Tibial nerve (tissue), 4 donors: ENCODE measurements at places on chromosomes 13 and 19. TPM values are rescaled to one million over a fixed set of nuclear protein-coding genes. Genes with fewer than 3 reads are reported as not detected.

Gene ZNF98
- total RNA-seq = 6.3 TPM

Gene RHPN2
- total RNA-seq = 9.6 TPM

Gene ATCAY
- total RNA-seq = not detected

Gene LILRB4
- total RNA-seq = 5.1 TPM

Gene DMWD
- 60.0 TPM for total RNA-seq

Gene ATP4A
- total RNA-seq = not detected

Gene IZUMO2
- total RNA-seq = not detected

Gene PSPC1
- 61.0 TPM for total RNA-seq

Gene BICRA
- 6.1 TPM for total RNA-seq

DNA sequence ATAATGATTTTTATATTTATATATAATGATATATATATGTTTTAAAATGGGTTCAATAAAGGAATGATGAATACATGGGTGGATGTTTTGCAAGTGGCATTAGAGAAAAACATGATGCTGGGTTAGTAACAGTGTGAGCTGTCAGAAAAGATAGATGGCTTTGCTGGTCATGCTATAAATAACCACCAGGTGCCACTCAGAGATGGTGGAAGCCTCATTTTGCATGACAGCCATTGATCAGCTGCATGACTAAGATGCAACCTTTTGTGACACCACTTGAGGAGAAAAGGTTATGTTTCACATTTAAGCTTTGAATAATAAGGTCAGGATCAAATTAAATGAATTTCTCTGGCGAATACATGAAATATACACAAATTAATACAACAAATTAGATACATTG is 737.7 kb downstream of the PCDH9 start:
- no peak overlapping the region for H3K4me3 ChIP-seq
- no peak for DNase-seq
- H3K4me1 ChIP-seq = no peaks in the 10 kb centered on the region
- H3K27me3 ChIP-seq = no peaks in the 10 kb centered on the region
- H3K27ac ChIP-seq = no peak overlapping the region

GRCh38 chr19:51564791-51565190 is 6.3 kb upstream of the ZNF175 start:
- no peak overlapping the region for H3K27ac ChIP-seq
- H3K36me3 ChIP-seq = no peaks in the 10 kb centered on the region
- peaks cover 24% of the 10 kb centered on the region for H3K27me3 ChIP-seq
- no peak for DNase-seq
- no peak overlapping the region for H3K4me3 ChIP-seq

- DNase-seq = no peak
- H3K4me3 ChIP-seq = no peak overlapping the region
- no peaks in the 10 kb centered on the region for H3K36me3 ChIP-seq
- H3K4me1 ChIP-seq = no peaks in the 10 kb centered on the region
- no peaks in the 10 kb centered on the region for H3K27me3 ChIP-seq
Observed at GRCh38 chr19:5578097-5578846, 10.5 kb upstream of the TINCR start.

DNA sequence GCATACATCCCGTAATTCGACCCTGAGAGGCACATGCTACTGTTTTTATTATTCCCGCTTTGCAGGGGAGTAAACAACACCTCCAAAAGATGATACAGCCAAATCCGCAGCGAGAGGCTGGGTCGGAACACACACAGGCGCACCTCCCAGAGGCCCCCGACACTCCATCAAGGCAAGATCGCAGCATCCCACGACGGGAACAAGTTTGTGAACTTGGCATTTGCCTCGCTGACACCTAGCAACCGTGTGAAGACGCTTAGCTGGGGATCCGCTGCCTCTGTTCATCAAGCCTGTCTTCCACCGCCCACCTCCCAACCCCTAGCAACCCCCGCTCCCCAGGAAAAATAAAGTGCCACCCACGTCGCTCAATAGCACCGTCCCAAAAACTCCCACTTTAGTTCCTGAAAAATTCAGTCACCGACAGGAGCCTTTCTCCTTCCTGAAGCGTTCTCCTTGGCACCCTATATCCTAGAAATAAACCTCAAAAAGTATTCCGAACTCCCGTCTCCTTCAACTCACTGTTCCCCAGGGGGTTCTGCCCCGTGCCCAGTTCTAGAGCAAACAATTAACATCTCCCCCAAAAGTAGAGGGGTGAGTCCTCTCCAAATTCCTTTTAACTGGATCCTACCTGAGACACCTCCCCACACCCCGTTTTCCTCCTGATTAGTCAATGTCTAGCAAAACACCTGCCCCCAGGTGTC is 1.7 kb downstream of the GNG7 start:
- H3K36me3 ChIP-seq = no peaks in the 10 kb centered on the region
- DNase-seq = no peak
- H3K4me1 ChIP-seq = no peaks in the 10 kb centered on the region
- H3K27ac ChIP-seq = no peak overlapping the region
- H3K27me3 ChIP-seq = peaks cover 22% of the 10 kb centered on the region

GRCh38 chr13:40786568-40786996 is 2.8 kb upstream of the SLC25A15 start:
- DNase-seq = no peak
- H3K4me3 ChIP-seq = no peak overlapping the region
- no peaks in the 10 kb centered on the region for H3K36me3 ChIP-seq
- H3K4me1 ChIP-seq = no peaks in the 10 kb centered on the region
- H3K27ac ChIP-seq = no peak overlapping the region

DNA sequence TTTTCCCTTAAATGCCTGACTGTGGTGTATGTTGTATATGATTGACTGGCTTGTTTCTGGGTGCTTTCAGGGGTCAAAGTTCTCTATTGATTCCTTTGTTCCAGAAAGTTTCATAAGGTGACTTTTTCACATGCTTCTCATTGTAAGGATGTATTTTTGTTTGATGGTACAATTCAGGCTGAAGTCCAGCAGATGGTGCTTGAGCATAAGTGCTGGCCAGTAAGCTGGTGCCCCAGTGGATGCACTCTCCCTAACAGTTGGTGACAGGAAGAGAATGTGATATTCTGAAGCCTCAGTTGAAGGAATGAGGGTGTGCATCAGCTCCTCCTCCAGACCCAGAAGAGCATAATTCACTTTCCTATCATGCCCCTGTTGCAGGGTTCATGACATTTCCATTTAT is 1941.6 kb upstream of the PRR20A start:
- H3K27ac ChIP-seq = no peak overlapping the region
- no peaks in the 10 kb centered on the region for H3K4me1 ChIP-seq

- no peak overlapping the region for H3K4me3 ChIP-seq
- H3K36me3 ChIP-seq = no peaks in the 10 kb centered on the region
Observed at GRCh38 chr19:45765702-45766295, 3.3 kb downstream of the SIX5 start.

DNA sequence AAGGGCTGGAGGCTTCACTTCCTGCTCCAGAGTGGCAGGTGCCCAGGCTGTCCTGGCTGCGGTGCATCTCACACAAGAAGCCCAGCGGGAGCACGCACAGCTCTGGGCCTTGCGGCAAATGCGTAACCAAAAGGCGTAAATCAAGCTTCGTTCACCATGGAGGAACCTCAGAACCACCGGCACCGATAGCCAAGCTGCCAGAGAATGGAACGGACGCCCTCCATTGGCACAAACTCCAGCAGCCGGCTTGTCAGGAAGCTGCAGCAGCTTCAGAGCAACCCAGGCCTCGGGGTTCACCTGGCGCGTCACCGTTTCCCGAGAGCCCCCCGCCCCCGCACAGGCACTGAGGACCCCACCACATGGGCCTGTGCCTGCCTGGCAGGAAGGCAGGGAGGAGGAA is 76.7 kb downstream of the RASA3 start:
- no peaks in the 10 kb centered on the region for H3K27me3 ChIP-seq
- H3K4me1 ChIP-seq = peaks cover 74% of the 10 kb centered on the region
- H3K36me3 ChIP-seq = no peaks in the 10 kb centered on the region
- no peak overlapping the region for H3K4me3 ChIP-seq
